ENCODE measurements at places on chromosomes 16 and 17.

- DNase-seq = no peak
These were observed 27.3 kb downstream of the CENPV start for GRCh38 chr17:16325964-16326363.

GRCh38 chr17:50381260-50381815 lies 8.3 kb downstream of the EME1 start:
- DNase-seq = no peak

- DNase-seq = no peak
These were observed 75.1 kb downstream of the CYTH1 start for GRCh38 chr17:78707016-78707415.

- no peak for DNase-seq
These were observed 277.2 kb downstream of the SNX29 start for GRCh38 chr16:12253731-12254130.

- no peak for DNase-seq
These were observed 41.4 kb downstream of the MIS12 start for GRCh38 chr17:5527601-5528250.

GRCh38 chr17:5707482-5707881 lies 123.2 kb upstream of the NLRP1 start:
- DNase-seq = no peak

GRCh38 chr16:75216127-75216526 lies 2.7 kb upstream of the CTRB1 start:
- no peak for DNase-seq

- no peak for DNase-seq
These were observed 32.9 kb downstream of the KATNIP start for GRCh38 chr16:27582883-27583282.

DNA sequence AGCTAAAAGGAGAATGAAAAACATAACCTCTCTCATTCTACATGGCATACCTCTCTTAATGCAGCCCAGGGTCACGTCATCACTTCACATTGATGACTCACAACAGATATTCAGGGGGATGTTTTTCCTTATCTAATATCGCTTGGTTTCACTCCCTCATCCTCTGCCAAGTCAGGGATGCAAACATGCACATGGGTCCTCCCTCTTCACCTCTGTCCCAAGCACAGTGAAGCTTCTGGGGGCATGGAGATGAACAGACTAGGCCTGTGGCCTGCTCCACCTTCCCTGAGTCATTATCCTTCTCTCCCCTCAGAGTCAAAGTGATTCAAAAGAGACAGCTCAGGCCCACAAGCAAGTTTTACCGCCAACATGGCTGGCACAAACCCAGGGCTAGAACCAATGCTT lies 2.3 kb upstream of the MT2A start:
- no peak for DNase-seq

GRCh38 chr16:27386674-27387073 lies 15.3 kb upstream of the IL21R start:
- no peak for DNase-seq

- DNase-seq = no peak
These were observed 216.9 kb upstream of the GSE1 start for GRCh38 chr16:85395913-85396878.

- no peak for DNase-seq
These were observed 48.6 kb downstream of the TNFRSF13B start for GRCh38 chr17:16923097-16923903.

DNA sequence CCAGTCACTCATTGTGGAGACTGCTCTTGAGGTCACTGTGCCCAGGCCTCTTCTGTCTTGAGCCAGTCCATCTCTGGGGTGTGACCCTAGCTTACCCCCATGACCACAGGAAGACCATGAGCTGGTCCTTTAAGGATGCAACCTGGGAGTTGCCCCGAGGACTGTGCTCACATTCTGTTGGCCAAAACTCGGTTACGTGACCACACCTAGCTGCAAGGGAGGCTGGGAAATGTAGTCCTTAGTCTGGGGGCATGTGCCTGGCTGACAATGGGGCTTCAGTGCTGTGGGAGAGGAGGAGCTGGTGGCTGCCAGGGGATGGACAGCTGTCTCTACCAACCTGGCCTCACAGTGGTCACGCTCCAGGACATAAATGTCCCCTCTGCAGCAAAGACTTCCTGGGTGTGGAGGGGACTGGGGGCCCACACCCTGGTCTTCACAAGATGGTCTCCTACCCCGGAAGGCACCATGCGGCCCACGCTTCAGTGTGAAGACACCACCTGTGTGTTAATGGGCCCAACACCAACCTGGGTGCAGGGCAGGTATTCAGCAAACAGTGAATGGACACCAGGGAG lies 55.4 kb downstream of the JPH3 start:
- no peak for DNase-seq

GRCh38 chr17:9900784-9901183 lies 4.3 kb downstream of the RCVRN start:
- DNase-seq = no peak

GRCh38 chr17:49777563-49777962 lies 10.9 kb upstream of the KAT7 start:
- no peak for DNase-seq
